ENCODE measurements at places on chromosomes 3 and 15.

- DNase-seq, result no peak
Observed at GRCh38 chr3:126309165-126309564, 48.0 kb downstream of the KLF15 start.

GRCh38 chr3:62343755-62344154, 29.6 kb downstream of the FEZF2 start:
- no peak for DNase-seq

GRCh38 chr15:53473886-53474285, 285.6 kb downstream of the WDR72 start:
- DNase-seq, result no peak

- DNase-seq, result no peak
Observed at GRCh38 chr15:27679731-27680471, 419.2 kb downstream of the OCA2 start.

DNA sequence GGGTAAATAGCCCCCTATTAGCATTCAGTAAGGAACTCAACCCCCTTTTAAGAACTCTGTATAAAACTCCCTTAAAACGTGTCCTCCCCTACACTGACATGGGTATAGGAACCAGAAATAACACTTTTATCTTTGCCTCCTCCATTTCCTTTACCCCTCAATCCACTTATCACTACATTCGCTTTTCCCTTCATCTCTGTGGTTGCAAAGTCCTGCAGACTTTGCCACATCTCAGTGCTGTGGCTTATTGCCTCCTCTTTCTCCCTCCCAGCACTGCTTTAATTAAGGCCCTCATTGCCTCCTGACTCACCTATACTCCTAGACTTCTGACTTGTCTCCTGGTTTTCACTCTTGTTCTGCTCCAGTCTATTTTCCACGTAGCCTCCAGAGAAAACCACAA, 94.3 kb upstream of the GADL1 start:
- no peak for DNase-seq

DNA sequence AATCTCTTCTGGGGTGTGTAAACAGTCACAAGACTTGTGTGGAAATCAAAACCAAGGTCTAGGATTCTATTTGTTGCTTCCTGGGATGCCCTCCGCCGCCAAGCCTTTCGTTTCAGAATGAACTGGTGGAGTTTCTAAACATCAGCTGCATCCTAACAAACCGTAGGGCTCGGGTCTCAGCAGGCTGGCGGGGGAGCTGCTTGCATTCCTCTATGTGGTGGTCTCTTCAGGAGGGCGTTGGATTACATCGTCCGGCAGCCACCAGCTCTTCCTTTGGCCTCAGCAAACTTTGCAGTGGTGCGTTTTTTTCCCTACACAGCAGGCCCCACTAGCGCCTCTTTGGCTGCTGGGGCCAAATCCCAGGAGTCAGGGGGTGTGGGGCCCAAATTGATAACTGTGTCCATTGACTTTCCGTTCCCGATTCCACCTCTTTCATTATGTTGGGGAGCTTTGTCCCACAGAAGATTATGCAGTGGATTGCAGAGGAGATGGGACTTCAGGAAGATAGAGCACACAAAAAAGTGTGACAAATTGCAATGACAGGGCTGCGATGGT, 390.0 kb upstream of the NR2F2 start:
- no peak for DNase-seq

- no peak for DNase-seq
Observed at GRCh38 chr3:190399677-190400076, 11.7 kb downstream of the CLDN16 start.

DNA sequence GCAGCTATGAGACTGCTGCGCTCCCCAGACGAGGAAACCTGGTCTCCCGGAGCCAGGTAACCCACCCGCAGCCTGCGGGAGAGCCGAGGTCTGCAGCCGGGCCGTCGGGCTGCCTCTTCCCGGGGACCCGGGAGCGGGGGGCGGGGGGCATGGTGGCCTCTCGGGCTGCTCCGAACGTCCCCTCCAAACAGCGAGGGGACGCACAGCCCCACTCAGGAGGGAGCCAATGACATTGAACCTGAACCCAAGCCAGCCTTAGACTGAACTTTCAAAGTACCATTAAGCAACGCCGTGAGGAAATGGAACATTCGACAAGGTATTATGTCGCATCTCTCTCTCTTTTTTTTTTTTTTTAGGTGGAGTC, 29.8 kb upstream of the ALDH1A3 start:
- DNase-seq, result no peak

- no peak for DNase-seq
Observed at GRCh38 chr15:68935400-68935937, 5.1 kb downstream of the SPESP1 start.

GRCh38 chr3:183443395-183444385, 15.3 kb upstream of the MCF2L2 start:
- no peak for DNase-seq

- no peak for DNase-seq
Observed at GRCh38 chr3:131033480-131034080, 6.9 kb downstream of the NEK11 start.

DNA sequence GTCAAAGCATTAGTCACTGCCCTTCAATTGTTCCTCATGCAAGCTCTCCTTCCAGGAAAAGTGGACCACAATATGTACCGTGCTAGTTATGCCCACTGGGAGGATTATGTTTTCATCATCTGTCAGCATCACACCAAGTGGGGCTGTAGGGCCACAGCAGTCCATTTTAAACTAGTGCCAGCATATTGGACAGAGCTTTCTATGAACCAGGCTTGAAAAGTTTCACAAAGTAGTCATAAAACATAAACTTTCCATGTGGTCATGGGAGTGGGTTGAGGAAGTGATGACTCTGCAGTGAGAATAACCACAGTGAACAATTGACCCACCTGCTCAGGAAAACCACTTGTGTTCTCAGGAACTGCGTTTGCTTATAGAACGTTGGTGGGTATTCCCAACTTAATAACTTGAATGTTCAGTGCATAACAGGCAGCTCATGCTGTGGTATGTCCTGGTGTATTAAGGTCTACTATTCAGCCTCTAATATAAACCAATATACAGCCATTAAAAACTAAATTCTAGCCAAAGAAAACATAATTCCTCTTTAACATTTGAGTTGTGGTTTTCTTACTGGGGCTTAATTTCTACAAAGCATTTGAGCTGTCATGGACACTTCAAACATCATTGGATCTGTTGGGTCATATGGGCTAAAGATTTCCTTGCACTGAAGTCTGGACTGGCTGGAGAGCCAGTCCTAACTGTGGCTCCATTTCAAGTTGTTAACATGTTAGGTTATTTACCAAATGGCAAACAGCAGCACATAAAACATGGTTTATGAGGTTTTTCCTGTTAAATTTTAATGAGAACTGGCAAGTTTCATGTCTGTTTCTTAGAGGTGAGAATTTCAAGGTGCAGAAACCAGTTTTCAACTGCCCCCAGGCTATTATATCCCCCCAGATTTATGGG, 274.1 kb downstream of the OTOL1 start:
- no peak for DNase-seq

DNA sequence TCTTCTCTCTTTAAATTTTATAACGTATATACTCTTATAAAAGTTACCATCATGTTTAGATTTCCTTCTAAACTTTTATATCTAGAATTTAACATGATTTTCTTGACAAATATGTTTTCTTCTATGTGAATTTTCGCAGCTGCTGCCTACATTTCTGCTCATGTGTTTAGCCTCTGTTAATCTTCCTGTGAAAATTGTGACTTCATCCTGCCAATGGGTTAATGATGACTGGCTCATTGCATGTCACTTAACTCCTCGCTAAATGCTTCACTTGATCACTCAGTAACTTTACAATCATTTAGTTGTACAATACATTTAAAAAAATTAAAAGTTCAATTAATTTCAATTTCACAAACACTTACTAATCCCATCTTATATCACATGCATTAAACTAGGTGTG, 178.1 kb downstream of the LPP start:
- no peak for DNase-seq

DNA sequence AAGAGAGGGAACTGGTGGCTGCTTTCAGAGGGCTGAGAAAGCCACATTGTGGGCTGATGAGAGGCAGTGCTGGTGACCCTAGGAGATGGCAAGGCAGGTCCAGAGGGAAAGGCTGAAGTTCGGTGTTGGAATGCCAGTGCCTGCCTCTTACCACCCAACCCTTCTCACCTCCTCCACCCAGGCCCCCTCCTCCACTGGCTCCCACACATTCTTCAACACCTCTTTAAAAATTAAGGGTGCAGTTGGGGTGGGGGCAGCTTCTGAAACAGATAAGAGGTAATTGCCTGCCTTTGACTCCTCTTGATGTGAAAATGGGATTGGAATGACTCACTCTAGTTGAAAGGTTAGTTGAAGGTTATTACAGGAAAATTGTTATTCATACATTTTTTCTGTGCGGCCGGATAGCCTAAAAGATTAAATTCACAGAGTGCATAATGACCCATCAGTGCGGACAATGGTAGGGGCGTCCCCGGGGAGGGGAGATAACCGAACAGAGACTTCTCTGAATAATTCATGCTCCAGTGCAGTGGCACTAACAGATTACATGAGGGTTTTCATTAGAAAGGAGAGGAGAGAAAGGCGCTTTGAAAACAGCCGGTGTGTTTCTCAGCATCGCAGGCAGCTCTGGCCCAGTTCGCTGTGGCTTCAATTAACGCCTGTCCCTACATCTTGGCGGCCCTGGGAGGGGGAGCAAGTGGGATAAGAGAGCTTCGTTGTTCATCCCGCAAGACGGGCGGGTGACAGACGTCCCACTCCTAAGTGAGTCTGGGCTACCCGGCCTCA, 212.4 kb downstream of the TLE3 start:
- no peak for DNase-seq

- no peak for DNase-seq
Observed at GRCh38 chr3:129416415-129416814, 12.0 kb downstream of the EFCAB12 start.

- DNase-seq, result no peak
Observed at GRCh38 chr3:33690341-33690740, 27.7 kb downstream of the CLASP2 start.

GRCh38 chr3:48394391-48394790, 22.4 kb downstream of the FBXW12 start:
- DNase-seq, result no peak

GRCh38 chr15:69757186-69757585, 304.6 kb downstream of the RPLP1 start:
- no peak for DNase-seq

DNA sequence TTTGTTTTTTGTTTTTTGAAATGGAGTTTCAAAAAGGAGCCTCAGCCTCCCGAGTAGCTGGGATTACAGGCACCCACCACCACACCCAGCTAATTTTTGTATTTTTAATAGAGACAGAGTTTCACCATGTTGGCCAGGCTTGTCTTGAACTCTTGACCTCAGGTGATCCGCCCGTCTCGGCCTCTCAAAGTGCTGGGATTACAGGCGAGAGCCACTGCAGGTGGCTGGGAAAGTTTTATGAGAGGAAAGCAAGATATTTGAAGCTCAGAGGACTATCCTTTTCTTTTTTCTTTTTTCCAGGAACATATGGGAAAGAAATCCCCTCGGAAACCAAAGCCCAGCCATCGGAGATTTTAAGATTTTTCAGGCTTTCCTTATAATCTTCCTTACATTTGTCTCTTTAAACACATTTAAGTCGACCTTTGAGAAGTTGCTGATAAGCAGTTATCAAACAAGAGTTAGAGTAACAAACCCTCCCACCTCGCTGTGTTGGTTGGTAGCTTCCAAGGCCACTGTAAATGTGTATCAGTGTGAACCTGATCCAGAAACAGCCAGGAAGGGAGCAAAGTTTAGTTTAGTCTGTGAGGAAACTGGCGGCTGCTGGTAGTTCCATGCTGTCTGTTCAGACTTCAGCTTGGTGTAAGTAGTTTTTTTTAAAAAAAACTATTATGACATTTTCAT, 34.5 kb upstream of the MAP3K13 start:
- no peak for DNase-seq

- no peak for DNase-seq
Observed at GRCh38 chr3:132624790-132625189, 27.7 kb downstream of the ACKR4 start.

- DNase-seq, result no peak
Observed at GRCh38 chr15:45183511-45183910, 4.3 kb downstream of the SHF start.

GRCh38 chr3:178277605-178278004, 258.6 kb upstream of the KCNMB2 start:
- DNase-seq, result no peak

- DNase-seq, result no peak
Observed at GRCh38 chr15:96657096-96657495, 326.6 kb downstream of the NR2F2 start.

- DNase-seq, result no peak
Observed at GRCh38 chr3:107045791-107046190, 331.4 kb upstream of the CCDC54 start.

DNA sequence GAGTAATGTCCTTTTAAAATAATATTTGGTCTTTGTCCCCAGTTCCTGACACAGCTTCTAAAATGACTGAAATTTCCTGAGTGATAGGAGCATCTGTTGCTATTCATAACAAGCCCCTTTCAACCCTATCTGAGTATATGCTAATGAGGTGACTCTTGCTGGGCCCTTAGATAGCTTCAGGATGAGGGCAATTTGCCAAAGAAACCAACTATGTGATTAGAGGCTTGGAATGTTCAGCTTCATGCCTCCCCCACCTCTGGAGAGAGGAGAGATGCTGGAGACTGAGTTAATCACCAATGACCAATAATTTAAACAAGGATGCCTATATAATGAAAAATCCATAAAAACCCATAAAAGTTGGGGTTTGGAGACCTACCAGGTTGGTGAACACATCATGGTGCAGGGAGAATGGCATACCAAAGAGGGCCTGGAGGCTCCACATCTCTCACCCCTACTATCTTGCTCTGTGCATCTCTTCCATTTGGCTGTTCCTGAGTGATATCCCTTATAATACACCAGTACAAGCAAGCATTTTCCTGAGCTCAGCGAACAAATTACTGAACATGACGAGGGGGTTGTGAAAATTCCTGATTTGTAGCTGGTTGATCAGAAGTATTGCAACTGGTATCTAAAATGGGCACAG, 189.2 kb downstream of the ECT2 start:
- DNase-seq, result no peak

DNA sequence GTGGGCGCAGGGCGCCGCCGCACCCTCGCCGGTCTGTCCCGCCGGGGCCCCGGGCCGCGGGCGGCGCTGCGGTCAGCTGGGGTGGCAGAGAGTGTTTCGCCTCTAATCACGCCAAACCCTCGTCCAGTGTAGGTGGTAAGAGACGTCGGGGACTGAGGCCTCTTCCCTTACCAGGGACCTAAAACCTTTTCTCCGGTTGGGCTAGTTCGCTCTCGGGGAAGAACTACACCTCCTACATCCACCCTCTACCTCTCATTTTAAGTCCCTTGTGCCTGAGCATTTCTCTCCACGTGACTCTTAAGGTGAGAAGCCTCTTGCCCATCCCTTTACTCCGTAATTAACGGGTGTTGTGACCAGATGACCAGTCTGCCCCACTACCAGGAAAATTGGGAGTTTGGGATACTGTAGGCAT, 520 bp downstream of the TMEM42 start:
- no peak for DNase-seq

Data from upper lobe of right lung (tissue), 1 donor.